ENCODE measurements at places on chromosomes 5 and 9.

- no peak for DNase-seq
Measured at GRCh38 chr5:154077696-154078095, 38.9 kb downstream of the MFAP3 start.

DNA sequence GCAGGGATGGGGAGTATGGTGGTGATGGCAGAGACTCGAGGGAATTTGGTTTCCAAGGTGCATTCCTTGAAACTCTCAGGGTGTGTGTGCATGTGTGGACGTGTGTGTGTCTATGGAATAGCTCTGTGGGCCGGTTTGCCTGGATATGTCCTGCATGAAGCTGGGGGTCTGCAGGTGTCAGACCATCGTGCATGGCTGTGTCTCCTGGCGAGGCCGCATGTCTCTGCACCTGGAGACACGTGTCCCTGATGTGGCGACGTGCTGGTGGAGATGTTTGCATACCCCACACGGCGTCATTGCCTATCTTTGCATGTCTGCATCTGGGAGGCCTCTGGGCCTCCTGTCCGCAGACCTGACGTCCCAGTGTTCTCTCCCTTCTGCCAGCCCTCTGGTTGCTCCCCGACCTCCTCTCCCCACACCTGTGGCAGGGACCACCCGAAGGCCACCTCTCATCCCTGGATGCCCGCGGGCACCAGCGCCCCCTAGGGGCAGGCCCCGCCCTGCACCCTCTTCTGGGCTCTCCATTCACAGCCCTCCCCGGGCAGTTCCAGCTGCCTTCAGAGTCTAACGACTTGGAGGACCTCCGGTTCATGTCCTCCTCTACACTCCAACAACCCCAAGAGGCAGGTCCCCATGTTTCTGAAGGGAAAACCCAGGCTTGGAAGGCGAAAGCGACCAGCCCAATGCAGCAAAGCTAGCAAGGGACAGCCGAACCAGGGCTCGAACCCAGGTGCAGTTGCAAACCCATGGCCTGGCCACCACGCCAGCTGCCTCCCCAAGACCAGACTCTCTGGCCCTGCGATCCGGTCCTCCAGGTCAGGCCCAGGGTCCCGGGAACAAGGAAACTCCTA, 88.6 kb downstream of the LMX1B start:
- DNase-seq = no peak

DNA sequence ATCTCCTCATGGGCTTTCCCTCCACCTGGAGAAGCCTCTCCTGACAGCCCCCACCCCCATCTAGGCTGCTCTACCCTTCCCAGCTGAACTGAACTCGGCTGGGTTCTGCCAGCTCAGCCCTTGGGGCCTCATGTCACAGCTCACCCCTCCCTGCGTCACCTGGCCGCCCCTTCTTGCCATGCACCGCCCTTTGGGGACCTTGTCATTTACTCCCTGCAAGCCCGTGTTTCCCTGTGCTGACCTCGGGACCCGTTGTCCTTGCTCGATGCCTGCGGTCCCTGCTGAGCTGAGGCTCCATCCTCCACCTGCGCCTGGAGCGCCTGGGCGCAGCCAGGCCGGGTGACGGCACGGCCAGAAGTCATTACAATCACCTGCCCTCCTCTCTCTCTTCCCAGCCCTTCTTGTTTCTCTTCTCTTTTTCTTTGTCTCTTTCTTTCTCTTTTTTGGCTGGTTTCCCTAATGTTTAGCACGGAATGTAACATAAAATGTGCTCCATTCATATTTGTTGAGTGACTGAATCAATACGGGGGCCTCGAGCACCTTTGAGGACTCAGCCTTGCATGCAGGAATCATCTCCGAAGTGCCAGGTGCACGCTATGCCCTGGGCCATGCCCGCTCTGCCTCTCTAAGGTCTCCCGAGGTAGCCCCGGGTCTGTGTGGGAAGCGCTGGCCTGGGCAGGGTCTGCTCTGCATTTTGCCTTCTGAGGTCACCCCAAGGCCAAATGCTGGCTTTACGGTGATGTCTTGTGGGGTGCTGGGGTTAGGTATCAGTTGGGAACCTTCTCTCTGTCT, 48.1 kb upstream of the COL5A1 start:
- DNase-seq = no peak

- DNase-seq = no peak
Measured at GRCh38 chr5:8825139-8825757, 720.6 kb downstream of the SEMA5A start.

DNA sequence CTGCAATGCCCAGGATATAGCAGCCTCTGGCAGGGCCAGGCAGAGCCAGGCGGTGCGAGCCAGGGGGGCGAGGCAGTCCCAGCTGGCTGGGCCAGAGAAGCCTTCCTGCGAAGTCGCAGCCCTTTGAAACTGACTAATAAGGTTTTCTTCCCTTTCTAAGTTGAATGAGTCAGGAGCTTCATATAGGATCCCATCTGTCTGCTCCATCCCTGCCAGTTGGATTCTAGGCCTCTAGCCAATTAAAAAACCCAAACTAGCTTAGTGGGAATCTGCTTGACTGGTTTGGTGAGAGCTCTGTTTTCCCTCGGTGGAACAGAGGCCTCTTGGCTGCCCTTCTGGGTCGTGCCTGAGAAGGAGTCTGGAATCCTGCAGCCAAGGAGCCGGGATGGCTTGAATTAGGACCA, 70.1 kb upstream of the RAPGEF1 start:
- no peak for DNase-seq

DNA sequence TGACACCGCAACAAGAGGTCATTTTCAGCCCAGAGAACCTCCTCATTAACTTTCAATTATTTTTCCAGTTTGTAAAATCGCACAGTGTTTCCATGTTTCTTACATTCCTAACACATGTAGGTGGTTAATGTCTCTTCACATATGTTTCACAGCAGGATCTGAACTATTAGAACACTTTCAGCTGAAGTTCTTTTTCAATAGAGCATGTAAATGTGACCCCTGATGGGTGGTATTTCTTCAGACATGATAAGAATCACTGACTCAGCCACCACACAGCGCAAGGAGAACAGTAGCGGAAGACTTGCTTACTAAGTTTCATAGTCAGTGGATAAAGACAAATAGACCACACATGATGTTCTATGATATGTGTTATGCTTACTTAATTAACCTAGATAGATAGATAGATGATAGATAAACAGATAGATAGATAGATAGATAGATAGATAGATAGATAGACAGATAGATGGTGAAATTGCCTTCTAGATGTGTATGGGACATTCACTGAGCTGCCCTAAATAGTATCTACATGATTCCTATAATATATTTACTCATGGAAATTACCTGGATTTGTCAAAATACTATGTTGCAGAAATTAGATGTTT, 1992.1 kb upstream of the NUDT12 start:
- DNase-seq = no peak

GRCh38 chr5:9125852-9126251, 420.0 kb downstream of the SEMA5A start:
- DNase-seq = no peak

DNA sequence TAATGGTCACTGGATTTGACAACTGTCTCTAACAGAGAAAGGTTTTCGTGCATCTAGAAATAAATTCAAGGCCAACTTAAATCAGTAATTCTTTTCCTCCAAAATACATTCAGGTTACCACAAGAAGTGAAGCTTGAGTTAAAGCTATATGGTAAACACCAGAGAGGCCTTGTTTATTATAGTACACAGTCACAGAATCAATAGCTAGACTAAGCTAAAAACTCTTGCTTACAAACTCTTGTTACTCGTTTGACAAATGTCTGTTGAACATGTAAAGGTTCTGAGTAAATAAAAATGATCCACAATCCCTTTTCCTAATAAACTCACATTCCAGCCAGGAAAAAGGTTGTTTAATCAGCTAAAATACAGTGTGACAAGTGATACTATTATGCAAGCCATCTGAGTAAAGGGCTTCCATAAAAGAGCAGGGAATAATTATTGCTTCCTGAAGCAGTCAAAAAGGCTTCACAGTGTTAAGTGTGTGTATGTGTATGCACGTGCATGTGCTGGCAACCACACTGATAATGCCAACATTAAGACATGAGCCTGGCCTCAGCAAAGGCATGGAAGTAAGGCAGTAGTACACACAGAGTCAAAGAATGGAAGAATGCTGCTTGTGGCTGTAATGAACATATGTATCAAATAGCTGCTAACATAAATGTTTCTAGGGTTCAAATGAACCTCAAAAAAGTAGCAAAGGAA, 12.8 kb downstream of the PTAR1 start:
- no peak for DNase-seq

DNA sequence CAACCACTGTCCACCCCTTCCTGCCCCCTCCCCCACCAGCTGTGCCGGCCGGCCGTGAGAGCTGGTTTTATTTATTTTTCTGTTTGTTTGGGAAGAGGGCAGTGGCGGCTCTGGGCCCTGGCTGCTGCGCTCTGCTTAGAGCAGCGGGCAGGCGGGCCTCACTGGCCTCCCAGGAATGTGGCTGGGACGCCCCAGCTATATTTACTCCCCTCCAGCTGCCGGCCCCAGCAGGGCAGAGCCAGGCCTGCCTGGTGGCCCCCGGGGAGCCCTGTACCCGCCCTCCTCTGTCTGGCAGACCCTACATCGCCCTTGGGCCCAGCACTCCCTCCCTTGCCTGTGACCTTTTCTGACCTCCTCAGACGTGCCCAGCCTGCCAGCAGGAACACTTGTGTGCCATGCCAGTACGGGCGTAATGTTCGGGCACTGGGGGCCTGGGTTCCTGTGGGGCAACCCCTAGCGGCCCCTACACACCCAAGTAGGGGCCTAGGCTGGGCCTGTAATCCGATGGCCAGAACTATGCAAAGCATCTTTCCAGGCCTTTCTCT, 7.7 kb downstream of the CXXC5 start:
- DNase-seq = no peak

DNA sequence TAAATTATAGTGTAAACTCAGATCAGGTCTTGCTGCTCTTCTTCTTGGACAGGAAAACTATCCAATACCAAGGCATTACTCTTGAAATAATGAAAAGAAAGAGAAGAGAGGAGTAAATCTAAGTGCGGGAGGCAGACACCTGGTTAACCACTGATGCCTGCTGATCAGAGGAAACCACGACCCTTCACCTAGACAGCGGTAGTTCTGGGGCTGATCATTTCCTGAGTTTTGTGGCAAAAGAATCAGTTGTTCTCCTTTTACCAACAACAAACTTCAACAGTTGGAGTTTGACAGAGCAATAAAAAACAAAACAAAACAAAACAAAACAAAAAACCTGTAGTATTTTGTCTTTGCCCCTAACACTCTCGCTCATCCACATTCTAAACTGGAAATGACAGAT, 3.0 kb downstream of the RLN1 start:
- DNase-seq = no peak

- DNase-seq = no peak
Measured at GRCh38 chr5:140213370-140213983, 38.5 kb downstream of the CYSTM1 start.

GRCh38 chr5:122165559-122166078, 36.3 kb downstream of the ZNF474 start:
- DNase-seq = no peak

GRCh38 chr5:150181027-150181426, 8.8 kb upstream of the SLC6A7 start:
- no peak for DNase-seq

- no peak for DNase-seq
Measured at GRCh38 chr5:12313602-12314001, 409.4 kb upstream of the CTNND2 start.

DNA sequence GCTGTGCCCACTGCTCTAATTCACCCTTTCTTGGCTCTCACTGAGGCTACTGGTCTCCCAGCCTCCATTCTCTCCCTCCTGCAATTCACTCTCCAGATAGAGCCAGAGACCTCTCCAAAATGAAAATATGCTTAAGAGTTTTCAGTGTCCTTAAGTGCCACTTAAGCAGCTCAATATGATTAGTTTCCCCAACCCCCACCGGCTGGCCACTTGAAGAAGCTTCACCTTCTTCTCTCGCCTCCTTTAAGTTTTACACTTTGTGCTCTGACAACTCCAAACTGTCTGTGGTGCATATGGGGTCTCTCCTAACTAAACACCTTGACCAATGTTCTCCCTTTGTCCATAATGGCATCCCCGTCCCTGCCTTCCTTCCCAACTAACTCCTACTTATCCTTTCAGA, 53.4 kb downstream of the CDK5RAP2 start:
- no peak for DNase-seq

- no peak for DNase-seq
Measured at GRCh38 chr5:113188436-113188835, 211.8 kb downstream of the DCP2 start.

DNA sequence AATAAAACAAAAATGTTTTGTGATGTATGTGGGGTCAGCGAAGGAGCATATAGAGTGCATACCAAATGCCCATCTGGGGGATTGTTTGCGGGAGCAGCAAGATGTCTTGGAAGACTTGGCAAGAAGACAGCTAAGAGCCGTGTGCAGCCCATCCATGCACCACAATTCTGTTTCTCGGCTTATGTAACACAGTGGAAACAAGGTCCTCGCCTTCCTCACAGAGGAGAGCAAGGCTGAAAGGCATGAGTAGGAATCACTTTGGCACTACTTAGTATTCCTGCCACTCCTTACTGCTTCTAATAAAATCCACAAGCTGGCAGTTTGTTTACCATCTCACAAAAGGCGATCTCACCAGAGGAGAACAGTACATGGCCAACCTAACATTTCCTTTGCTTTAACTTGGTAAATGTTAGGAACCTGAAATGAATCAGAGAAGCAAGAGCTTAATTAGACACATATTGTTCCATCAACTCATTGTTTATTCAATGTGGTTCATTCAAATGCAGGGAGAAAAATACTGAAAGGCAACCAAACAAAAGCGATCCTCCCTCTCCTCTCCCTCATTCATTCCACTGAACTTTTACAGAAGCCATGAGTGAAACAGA, 648.1 kb downstream of the ACTL7B start:
- no peak for DNase-seq

DNA sequence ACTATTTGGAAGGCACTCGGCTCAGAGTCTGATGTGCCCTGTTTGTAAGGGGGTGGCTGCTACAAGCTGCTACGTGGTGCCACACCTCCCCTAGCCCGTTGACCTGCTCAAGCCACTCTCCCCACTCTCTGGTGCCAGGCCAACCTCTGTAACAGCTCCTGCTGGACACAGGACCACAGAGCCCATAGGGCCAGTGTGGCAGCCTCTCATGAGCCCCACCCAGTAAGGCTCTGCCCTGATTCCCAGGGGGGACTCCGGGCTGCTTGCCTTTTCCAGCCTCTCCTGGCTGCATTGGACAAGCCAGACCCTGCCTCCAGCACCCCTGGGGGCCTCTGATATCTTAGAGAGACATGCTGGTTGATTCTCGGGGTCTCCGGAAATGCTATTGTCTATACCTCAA, 53.3 kb upstream of the ANGPTL2 start:
- DNase-seq = no peak

- DNase-seq = no peak
Measured at GRCh38 chr5:42761791-42762190, 5.2 kb downstream of the CCDC152 start.
